Activated gamma-delta T cell treated with anti-CD3 and anti-CD28 coated beads, Interleukin-2, amount 50 U/mL, for 16 hours (primary cell): ENCODE measurements at places on chromosomes 5 and 9.

- no peak for DNase-seq
Observed at GRCh38 chr5:102119252-102119651, 176.8 kb downstream of the SLCO4C1 start.

DNA sequence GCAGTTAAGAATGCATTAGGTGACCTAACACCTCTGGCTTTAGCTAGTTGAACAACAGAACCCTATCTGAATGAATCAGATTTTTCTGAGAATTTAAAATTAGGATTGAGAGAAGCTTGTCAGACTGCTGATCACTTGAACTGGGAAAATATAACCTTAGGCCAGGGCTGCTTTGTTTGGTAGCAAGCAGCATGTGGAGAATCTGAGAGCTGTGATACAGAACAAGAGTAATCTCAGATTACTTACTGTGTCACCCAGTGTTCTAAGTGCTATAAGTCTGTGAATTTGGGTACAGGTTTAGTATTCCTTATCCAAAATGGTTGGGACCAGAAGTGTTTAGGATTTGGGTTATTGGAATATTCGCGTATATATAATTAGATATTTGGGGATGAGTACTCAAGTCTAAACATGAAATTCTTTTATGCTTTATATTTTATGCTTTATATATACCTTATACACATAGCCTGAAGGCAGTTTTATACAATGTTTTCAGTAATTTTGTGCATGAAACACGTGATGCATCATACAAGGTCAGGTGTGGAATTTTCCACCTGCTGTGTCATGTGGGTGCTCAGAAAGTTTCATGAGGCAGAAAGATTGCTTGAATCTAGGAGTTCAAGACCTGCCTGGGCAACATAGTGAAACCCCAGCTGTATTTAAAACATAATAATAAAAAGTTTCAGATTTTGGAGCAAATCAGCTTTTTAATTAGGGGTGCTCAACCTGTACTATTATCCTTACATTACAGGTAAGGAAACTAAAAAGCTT lies 8.3 kb upstream of the CHD1 start:
- DNase-seq = no peak

- no peak for DNase-seq
Observed at GRCh38 chr5:353612-354580, 32.4 kb downstream of the AHRR start.

DNA sequence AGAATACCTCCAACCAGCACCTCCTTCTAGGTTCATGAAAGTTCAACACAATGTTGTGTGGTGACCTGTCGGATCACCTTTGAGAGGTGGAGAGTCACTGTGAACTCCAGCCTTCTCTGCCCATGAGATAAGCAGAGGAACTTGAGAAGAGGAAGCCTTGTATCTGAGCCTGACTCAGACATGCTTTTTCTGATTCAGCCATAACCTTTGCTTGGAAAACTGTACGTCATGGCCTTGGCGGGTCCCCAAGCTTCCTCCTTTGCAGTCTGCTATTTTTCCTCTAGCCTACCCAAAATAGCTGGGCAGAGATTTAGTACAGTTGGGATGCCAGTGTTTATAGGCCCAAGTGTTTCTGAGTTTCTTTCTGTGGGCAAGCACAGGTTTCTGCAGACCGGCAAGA lies 274.7 kb downstream of the CETN3 start:
- no peak for DNase-seq

GRCh38 chr5:50800410-50800809 lies 134.0 kb downstream of the PARP8 start:
- no peak for DNase-seq

GRCh38 chr9:108017671-108018070 lies 528.1 kb upstream of the KLF4 start:
- DNase-seq = no peak
